ENCODE measurements at places on chromosomes 6 and 20.

DNA sequence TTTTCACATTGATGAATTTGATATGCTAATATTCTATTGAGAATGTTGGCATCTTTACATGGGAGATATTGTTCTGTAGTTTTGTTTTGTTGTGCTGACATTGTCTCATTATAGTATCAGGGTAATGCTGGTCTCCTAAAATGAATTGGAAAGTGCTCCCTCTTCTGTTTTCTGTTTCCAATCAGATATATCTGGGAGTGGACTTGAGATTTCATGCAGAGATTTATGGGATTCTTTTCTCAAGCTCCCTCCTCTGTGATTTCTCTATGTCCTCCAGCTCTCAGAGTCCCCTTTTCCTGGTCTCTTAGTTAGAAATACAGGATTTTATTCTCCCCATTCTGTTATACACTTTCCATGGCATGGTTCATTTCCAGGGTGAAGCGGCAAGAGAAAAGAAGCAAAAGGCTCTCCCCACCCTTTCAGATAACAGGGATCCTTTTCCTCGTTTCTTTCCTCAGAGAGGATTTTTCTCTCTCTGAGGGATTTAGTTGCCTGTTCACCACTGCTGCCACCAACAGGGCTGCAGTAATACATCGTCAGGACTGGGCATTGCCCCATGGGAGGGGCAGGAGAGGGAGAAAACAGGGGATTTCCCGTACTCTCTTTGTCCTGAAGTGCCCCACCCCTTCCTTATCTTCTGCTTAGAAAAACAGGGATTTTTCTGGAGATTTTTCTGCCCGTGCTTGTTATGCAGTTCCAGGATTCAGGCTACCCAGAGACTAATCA, 59.3 kb upstream of the STMND1 start:
- DNase-seq, result no peak

GRCh38 chr6:126959765-126960164, 158.7 kb upstream of the RSPO3 start:
- no peak for DNase-seq

GRCh38 chr6:11404081-11404480, 133.5 kb upstream of the TMEM170B start:
- DNase-seq, result no peak

DNA sequence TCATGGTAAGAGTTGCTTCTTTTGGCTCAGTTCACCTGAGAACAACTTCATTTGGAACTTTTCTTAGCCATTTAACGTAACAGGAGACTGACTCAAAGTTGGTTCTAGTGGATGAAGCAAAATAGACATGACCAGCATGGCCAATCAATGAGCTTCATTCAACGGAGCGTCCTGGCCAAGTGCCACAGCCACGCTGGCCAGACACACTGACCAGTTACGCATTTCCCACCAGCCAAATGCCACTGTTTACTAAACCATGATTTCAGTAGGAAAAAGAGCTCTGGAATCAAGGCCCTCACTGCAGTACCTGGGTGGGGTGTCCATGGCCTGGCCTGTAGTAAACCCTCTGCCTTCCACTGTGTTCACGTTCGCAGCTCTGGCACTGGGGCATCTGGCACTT, 80.4 kb downstream of the POPDC3 start:
- DNase-seq, result no peak

DNA sequence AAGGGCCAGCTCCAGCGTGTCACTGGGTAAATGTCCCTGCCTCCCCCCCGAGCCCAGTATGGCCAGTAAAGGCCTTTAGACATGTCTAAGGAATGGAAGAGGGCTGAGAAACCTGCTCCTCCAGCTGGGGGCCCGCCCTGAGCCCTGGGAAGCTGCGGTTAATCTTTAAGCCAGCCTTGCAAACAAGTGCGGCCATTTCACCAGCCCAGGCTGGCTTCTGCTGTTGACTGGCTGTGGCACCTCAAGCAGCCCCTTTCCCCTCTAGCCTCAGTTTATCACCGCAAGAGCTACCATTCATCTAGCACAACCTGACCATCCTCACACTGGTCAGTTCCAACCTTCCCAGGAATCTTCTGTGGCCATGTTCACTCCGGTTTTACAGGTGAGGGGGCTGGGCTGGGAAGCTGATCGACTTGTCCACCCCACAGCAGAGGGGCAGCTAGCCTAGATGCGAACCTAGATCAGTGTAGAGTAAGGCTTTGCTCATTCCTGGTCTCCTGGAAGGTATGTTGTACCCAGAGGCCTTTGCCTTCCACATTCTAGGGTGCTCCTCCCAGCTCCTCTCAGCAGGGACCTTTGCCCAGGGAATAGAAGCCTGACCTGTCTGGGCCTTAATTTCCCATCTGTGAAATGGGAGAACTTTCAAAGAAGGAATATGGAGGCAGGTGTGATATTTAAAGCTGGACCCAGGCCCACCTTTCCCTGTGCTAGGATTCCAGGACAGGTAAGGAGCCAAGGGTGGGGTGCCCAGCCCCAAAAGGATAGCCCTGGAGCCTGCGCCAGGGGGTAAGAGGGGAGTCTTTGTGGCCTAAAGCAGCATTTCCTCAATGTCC, 1.2 kb upstream of the SRC start:
- no peak for DNase-seq

DNA sequence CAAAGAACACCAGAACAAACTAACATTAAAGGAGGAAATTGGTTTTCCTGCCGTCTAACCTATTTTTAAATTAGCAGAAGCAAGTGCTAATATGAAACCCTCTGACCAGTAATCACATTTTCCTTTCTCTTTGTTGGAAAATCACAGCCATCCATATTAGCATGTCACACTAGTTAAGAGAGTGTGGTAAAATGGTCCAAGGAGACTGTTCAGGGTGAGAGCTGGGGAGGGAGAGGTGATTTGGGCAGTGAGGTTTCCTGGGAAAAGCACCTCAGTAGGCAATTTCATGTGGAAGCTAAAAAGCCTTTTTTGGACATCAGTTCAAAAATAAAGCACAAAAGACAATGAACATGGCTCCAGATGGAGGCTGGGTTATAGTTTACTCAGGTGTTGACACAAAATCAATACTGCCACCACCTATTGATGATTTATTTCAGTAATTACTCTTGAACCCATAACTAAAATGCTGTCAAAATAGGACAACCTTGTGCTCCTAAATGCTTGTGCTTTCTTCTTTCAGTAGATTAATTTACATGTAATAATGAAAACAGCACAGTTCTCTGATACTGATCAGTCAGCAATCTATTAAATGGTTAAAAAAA, 333.2 kb downstream of the SAMD5 start:
- no peak for DNase-seq

- no peak for DNase-seq
Measured at GRCh38 chr20:1509237-1509636, 18.0 kb upstream of the SIRPB2 start.

DNA sequence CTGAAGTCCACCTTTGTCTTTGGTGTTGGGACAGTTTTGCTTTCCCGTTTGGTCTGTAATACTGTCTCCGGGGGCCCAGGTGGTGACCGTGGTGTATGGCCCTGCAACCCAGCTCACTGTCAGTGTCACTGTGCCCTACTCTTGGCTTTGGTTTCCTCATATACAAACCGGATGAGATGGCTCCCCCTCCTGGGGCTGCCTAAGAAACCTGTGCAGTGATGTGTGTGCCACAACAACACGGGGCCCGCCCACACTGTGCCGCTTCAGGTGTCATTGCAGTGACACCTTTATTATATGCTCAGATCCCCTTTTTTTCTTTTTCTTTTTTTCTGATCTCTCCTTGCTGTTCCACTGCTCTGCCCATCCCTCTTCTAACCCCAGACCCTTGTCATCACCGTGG, 73.9 kb downstream of the RAMACL start:
- DNase-seq, result no peak

DNA sequence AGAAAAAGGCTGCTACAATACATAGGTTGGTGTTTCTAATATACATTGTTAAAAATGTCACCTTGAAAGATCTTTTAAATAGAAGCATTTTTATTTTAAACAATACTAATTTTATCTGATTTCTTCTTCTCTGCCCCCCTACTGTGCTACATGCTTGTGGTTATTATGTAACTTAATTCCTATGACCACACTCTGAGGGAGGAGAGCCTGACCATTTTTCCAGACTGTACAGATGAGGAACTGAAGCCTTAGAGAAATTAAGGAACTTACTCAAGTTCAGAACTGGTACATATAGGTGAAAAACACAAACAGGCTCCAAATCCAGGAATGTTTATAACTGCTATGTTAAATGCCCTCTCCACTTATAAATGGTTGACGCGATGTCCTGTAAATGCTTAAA, 43.4 kb upstream of the ARHGAP18 start:
- no peak for DNase-seq

DNA sequence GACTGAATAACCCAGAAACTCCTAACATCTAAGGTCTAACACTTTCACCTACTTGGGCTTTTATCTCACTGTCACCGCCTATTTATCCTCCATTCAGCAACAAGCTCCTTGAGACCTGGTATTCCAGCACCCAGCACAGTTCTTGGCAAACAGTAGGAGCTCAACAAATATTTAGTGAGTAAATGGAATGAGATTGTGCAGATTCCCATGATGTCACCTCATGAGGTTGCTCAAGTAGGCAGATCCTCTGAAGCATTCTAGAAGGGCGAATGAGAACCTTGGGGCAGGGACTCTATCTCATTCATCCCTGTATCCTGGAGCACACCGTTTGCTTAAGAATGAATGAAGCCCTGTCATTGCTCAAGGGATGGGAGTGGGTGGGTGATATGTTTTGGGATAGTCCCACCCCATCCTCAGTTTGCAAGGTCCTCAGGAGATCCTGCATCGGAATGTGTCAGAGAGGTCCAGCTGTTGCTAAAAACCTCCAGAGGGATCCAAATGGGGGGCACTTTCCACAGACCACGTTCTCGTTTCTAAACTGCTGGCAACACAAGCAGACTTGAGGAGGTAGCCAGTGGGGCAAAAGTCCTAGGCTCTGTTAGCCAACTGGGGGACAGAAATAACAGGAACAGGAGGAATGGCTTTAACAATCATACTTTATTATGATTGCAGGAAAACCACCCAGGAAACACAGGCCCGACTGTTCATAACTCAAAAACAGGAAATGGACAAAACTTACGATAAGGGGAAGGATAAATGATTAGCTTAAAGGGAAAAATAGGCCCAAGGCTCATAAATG, 42.0 kb downstream of the EDN1 start:
- no peak for DNase-seq

- no peak for DNase-seq
Measured at GRCh38 chr6:144805049-144805448, 519.9 kb downstream of the UTRN start.

Data from breast epithelium (tissue), 4 donors.